ENCODE measurements at places on chromosomes 4 and X.

DNA sequence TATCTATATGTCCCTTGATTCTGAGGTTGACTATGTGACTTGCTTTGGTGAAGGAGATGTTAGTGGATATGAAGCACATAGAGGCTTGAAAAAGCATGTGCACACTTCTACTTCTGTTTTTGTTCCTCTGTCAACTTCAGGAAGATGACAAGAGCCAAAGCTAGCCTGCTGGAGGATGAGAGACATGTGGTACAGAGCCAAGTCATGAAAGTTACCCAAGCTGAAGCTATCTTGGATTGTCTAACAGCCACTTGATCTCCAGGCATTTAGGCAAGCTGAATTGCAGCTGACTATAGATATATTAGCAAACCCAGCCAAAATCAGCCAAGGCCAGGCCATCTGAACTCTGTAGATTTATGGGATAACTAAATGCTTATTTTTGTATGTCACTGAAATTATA is 70.8 kb upstream of the DYNLT3 start:
- DNase-seq = no peak

GRCh38 chr4:56424697-56425514 is 10.5 kb downstream of the PPAT start:
- no peak for DNase-seq

- DNase-seq = no peak
These were observed 11.5 kb downstream of the XIAP start for GRCh38 chrX:123871309-123871708.

DNA sequence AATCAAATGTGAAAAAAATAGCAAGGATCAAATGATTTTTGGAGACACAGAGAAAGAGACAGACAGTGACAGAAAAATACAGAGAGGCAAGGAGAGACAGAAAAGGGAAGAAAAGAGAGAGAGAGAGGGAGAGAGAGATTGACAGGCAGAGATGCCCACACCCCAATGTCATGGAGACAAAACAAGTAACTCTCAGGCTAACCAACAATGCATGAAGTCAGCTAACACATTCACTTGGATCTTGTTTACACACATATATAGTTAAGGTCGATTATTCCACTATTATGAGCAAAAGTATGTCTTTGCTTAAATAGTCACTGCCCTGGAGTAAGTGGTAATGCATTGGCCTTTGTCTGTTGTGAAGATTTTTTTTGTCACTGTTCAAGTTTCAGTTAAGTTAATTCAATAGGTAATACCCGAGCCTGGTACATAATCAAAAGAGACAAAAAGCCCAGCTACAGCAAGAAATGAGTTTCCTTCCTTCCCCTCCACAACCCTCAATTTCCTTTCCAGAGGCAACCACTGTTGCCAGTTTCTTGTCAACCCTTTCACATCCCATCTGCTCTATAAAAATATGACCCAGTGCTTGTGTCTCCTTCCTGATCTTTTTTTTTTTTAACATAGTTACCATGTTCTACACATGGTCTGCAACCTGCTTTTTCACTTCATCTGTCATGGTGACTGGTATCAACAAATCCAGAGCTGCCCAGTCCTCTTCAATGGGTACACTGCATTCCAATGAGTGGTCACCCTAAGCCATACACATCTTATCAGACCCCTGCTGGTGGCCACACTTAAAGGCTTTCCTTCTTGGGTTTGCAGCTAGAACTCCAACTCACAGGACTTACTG is 52.1 kb downstream of the PROM1 start:
- DNase-seq = no peak

DNA sequence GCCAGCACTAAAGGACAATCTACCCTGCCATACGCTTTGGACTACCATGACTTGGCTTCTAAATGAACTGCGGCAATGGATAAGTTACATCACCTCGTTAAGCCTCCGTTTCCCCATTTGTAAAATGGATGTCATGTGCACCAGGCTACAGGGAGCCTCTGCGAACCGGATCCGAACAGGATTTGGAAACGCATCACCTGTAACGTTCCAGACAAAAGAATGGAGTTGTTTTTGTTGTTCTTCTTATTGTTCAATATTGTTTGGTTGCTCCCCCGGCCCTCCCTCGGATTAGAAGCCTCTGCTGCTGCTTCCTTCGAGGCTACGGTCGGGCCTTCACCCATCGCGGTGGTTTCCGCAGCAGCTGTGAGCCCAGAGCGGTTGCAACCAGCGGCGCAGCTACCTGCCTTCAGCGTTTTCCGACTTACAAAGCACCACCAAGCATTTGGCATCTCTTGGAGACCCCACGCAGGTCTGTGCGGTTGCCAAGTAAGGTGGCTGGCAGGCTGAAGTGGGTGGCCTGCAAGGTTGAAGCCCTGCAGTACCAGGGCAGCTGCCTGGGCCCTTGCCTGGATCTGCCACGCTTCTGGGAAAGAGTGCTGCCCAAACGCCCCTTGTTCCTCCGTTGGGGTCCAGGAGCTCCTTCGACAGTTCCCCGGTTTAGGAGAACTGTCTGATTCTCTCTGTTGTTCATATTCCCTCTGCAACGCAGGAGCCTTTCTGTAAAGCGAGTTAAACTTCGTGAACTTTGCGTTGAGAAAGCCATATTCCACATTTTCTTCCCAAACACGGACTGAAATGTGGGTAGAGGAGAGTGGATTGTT is 7.1 kb downstream of the NKX3-2 start:
- no peak for DNase-seq

GRCh38 chrX:23578079-23578478 is 89.2 kb upstream of the PRDX4 start:
- no peak for DNase-seq
